Stimulated activated CD4-positive, alpha-beta T cell treated with anti-CD3 and anti-CD28 coated beads, Interleukin-12 subunit alpha, Interleukin-12 subunit beta, amount 100 ng/mL, for 4 hours (primary cell): ENCODE measurements at places on chromosomes 2 and 18.

GRCh38 chr2:44237221-44237620 lies 38.1 kb upstream of the SLC3A1 start:
- no peak for DNase-seq

DNA sequence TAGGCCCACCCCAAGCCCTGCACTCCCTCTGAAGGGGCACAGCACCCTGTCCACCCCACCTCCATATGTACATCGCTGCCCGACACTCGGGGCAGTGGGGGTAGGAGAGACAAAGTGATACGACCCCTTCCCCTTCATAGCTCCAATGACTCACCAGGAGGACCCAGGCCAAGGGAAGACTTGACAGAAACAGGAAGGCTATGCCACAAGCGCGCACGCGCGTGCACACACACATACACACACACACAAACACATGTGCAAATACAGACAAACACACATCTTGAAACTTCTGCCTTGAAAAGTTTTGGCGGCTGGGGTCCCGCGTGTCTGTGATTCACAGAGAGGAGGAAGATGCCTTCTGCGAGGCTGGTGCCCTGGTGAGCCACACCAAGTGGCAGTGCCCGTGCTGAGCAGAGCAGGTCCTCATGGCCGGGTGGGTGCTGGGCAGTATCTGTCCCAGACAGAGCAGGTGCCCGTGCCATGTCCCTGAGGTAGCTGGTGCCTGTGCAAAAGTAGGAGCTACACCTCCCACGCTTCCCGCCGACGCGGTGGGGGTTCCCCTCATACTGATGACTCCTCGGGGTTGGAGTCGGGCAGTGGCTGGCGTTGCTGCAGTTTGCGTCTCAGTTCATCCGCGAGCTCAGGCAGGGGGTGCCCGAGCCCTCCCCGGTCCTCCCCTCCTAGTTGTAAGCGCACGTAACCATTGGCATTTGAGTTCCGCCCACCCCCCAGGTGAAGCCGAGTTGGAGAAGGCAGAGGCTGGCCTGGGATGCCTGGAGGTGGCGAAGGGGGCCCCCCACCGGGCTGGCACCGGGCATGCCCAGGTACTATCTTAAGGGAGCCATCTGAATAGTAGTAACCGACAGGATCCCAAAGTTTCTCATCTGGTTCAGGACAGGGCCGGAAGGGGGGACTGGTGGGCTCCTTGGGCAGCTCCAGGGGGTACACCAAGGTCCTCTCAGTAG lies 2.5 kb upstream of the ANKRD39 start:
- DNase-seq, result peak; percentile 39

GRCh38 chr18:79394534-79395307 lies 1.0 kb upstream of the NFATC1 start:
- DNase-seq, result peak; percentile 70

DNA sequence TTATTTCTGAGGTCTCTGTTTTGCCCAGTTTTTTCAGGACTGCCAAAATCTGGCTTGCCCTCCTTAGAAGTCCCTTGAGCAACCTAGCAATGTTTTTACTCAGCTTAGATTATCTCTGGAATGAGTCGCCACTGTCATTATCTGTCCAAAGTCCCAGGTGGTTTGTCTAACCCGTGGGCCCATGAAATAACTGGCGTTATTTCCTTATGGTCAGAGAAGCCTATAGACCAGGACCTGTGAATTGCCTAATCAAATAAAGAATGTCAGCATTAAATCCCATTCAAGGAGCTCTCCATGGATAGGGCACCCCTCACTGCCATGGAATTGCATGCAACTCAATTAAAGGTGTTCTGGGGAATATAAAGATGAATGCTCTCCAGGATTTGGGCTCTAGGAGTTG lies 373.9 kb downstream of the SETBP1 start:
- no peak for DNase-seq

DNA sequence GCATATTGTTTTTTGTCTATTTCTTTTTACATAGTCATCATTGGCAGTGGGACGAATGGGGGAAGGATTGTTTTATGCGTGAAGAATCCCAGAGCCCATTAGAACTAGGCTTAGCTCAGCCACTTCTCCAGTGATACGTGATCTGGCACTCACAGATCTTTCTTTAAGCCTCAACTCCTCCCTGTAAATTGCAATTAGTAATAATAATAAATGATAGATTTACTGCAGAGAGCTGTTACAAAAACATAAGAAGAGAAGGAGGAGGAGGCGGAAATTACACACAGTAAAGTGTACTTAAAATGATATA lies 629.3 kb downstream of the NRXN1 start:
- no peak for DNase-seq

GRCh38 chr2:175619179-175620045 lies 382.7 kb downstream of the LNPK start:
- DNase-seq, result no peak

DNA sequence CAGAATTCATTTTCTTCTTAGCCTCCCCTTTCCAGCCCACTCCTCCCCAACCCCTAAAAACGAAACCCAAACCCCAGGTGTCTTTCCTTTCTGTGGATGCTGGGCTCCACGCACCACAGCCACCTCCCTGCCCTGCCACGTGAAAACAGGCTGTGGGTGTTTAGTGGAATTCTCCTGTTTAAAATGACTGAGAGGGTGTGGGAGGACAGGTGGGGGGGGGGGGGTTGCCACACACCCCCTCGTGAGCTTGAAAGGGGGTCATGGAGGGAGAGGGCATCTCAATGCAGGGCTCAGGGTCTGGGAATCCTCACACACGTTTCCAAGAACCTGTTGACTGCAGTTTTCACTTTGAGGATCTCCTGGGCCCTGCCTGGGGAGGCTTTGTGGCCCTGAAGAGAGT lies 110.3 kb downstream of the FAM210A start:
- no peak for DNase-seq

GRCh38 chr2:55518841-55519165 lies 715 bp upstream of the CFAP36 start:
- no peak for DNase-seq

- no peak for DNase-seq
Measured at GRCh38 chr2:101753720-101754490, 56.4 kb downstream of the MAP4K4 start.

DNA sequence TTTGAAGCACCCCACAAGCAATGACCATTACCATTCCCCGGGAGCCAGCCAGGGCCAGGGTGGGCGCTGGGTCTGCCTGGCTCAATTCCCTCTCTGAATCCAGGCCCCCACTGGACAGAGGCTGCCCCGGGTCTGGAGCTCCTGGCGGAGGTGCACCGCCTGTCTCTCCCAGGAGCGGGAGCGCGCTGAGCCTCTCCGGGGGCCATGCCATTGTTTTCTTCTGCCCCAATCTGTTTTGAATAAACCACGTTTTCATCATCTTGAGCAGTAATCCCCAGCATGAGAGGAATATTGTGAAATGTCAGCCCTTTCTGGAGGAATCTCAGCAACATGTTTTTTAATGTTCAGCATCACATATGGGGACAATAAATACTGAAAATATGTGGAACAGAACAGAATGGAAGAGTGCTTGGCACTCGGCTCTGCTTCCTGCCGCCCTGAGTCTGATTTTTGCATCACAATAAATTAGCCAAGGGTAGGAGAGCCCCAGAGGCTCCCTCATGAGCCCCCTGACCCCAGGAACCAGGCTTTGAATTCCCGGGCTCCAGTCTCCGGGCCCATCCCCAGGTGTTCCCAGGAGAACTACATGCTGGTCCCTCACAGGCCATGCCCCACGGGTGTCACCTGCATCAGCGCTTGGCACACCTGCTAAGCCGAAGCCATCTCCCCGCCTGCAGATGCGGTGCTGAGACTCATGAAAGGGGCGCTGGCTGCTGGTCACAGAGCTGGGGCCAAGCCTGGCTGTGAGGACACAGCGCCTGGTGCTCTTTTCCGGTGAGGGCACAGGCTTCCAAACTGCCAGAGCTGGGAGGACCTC lies 88.8 kb downstream of the INHBB start:
- DNase-seq, result no peak

- no peak for DNase-seq
Measured at GRCh38 chr2:25833566-25833965, 44.7 kb downstream of the ASXL2 start.

GRCh38 chr18:24075767-24076597 lies 61.4 kb downstream of the TTC39C start:
- peak; percentile 63 for DNase-seq

DNA sequence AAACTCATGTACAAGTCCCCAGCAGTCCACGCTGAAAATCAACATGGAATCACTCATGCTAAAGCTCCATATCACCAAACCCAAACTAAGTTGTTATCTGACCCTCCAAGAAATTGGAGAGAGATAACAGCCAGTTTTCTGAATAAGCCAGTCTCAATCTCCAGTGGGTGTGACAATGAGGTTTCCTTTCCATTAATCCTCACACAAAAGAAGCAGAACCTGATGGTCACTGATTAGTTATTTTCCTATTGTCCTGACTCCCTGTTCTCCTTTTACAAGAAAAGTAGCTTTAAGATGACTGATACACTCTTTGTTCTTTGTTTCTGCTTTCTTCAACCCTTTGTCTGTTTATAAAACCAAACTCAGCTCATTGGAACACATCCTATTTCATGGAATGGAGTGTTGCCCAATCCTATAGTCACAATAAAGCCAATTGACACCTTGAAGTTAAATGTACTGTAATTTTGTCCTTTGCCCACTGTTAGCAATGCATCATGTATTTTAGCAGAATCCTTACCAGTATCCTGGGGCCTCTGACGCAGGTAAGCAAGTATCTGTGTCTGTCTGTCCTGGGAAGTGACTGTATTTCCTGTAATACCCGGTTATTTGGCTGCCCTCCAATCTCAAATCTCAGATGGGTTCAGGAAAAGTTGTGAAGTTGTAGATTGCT lies 30.6 kb upstream of the SH3RF3 start:
- DNase-seq, result no peak

GRCh38 chr2:106868275-106868674 lies 17.7 kb downstream of the ST6GAL2 start:
- DNase-seq, result no peak

GRCh38 chr2:151649400-151649799 lies 84.9 kb downstream of the NEB start:
- DNase-seq, result no peak

DNA sequence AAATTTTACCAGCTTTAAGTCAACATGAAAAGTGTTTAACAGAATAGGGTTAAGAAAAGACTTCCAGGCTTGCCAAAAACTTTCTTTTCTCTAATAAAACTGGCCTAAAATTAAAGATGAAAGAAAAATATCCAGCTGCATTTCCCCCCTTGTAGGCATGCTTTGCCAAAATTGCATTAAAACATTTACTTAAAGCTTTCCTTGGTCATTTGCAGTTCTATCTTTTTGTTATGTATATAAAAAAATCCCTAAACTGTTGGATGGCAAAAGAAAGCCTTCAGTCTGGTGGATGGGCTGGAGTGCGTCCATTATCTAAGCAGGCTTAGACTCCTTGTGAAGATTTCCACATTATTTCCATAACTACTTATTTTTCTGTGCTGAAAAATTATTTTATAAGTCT lies 105.4 kb upstream of the DSEL start:
- DNase-seq, result no peak

GRCh38 chr2:191150600-191151330 lies at the start of gene STAT4:
Gene STAT4, minus strand, starts transcription at chr2:191150994. Its CDS starts 2,791 bp downstream, at chr2:191148203.
- DNase-seq, result peak; percentile 60

DNA sequence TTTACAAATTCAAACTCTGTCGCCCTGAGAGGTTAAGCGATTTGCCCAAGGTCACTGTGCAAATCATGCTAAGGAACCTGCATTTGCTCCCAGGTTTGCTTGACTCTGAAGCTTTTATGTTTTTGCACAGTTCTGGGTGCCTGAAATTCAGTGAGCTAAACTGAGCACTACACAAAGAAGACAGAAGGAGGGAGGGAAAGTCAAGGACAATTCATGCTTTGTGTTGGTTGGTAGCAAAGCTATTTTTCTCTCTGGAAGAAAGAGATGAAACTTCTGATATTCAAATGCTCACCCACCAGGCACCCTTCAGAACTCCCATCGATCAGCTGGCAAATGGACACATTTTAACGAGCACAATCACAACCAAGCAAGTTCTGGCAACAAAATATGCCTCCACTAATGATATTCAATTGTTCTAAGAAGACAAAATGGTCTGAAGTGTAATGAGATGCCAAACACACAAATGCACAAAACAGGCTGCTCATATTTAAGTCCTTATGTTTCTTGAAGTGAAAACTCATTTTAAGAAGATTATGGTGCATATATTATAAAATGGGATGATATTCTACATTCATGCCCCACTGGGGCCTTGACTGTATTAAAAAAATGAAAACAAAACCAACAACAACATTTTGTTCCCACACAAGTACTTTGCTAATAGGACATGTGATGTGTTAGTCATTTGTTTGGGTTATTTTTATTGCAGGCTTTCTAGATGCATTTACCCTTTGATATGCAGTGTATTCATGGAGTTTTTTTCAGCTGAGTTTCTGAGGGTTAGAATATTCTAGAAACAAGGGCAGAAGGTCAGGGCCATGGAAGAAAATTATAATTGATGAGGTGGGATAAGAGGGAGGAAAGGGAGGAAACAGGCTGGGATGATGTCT lies 445.6 kb upstream of the CELF4 start:
- no peak for DNase-seq

GRCh38 chr2:5412001-5412400 lies 280.2 kb upstream of the SOX11 start:
- DNase-seq, result no peak

GRCh38 chr2:61762292-61762691 lies 91.6 kb downstream of the FAM161A start:
- DNase-seq, result no peak

- DNase-seq, result no peak
Measured at GRCh38 chr2:199777916-199778315, 73.1 kb downstream of the FTCDNL1 start.

GRCh38 chr2:26820932-26821331 lies 27.0 kb upstream of the DPYSL5 start:
- DNase-seq, result no peak

GRCh38 chr18:55100817-55101457 lies 141.7 kb upstream of the CCDC68 start:
- no peak for DNase-seq

DNA sequence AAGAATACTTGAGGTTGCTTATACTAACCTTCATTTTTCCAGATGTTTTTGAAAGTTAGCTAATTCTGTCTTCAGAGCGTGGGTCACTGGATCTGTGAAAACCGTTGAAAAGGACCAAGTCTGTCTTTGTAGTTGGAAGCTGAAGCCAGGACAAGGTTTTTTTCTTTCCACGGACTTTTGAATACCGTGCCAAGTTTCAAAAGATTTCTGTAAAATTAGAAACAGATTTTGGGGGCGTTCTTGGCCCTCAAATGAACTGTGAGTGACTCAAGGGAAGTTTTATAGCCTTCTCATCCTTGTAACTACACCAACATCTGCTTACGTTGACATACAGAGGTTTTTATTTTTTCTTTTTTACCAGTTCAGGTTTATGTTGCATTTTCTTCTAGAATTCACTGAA lies at the start of gene FAP:
Gene FAP (minus strand): TSS at position 152 of the 400 bp plus-strand sequence. CDS start 118 bp downstream, at position 34.
- DNase-seq, result no peak

GRCh38 chr2:145110668-145111356 lies 590.9 kb upstream of the ZEB2 start:
- DNase-seq, result no peak
